NCI-H774 (cell line): ENCODE measurements at places on chromosomes 3 and 15.

- DNase-seq, result peak; percentile 12
These were observed 1.4 kb upstream of the IL17RC start for GRCh38 chr3:9915254-9916141.

GRCh38 chr15:52783929-52784798 is 6.0 kb downstream of the ONECUT1 start:
- DNase-seq, result no peak

- DNase-seq, result no peak
These were observed 422.6 kb downstream of the ROBO1 start for GRCh38 chr3:79344876-79345871.

DNA sequence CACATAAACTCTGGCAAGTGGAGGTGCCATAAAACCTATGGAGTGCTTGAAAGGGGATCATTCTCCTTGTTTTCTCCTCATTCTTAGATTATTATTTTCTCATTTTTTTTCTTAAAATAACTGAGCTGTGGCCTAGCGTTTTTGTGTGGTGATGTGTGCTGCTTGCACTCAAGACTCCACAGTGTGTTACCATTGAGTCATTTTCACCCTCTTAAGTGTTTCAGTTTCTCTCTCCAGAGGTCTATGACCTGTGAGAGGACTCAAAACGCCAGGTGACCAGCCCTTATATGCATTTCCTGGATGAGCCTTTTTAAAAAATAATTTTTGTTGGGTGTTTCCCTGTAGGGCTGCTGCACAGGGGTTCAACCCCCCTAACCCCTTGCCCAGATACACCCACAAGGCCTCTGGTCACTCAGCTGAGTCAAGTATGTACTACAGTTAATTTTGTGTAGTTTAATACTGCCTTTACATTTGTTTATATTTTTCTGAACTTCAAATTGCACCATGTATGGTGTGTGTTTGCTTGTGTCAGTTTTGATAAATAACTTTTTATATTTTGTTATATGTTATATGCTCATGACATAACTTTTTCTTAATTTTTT is 15.4 kb upstream of the BTLA start:
- DNase-seq, result no peak

DNA sequence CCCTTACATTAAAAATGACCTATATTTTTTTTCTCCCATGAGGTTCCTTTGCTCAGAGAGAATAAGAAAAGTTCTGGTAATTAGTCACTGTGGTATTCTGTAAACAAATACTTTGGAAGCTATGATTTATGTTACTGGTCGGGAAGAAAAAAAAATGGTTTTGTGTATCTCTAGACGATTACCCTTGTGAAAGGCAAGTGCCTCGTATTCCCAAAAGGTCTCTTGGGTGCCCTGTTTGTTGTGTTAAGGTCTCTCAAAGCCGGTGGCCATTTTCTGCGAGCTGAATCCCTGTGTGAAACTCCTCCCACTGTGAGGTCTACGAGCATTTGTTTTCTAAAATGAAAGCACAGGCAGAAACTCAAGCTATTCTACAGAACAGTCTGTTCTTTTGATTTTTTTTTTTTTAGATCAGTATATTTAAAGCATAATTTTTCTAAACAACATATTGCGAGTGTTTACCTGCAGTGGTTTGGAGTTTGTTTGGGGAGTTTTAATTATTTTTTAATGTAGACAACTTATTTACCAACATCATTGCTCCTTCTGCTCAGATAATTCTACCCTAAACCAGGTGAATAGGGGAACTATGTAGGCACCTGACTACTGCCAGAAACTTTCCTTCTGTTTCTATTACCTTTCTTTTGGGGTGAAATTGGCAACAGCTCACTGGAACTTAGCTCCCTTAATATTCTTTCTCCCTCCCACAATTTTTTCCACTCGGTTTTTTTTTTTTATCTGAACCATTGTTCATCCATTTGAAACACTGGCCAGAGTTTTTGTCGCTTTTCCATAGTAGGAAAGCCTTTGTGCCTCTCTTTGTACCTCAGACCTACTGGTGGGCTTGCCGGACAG is 44.0 kb downstream of the ZBTB38 start:
- DNase-seq, result peak; percentile 77

GRCh38 chr3:4426782-4427344 is 40.2 kb downstream of the SUMF1 start:
- DNase-seq, result peak; percentile 32

DNA sequence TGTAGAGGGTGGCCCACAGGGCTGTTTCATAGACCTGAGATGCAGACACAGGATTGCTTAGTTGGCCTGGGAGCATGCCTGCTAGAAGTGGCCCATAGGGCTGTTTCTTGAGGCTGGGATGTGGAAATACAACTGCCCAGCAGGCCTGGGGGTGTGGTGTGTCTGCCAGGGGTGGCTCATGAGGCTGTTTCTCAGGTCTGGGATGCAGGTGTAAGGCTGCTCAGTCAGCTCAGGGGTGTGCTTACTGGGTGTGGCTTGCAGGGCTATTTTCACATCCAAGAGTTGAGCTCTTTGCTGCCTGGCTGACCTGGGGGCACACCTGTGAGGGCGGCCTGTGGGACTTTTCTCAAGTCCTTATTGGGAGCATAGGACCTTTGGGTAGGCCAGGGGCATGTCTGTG is 131.3 kb downstream of the DOCK3 start:
- DNase-seq, result no peak

GRCh38 chr15:48905847-48906246 is 27.9 kb downstream of the EID1 start:
- no peak for DNase-seq

DNA sequence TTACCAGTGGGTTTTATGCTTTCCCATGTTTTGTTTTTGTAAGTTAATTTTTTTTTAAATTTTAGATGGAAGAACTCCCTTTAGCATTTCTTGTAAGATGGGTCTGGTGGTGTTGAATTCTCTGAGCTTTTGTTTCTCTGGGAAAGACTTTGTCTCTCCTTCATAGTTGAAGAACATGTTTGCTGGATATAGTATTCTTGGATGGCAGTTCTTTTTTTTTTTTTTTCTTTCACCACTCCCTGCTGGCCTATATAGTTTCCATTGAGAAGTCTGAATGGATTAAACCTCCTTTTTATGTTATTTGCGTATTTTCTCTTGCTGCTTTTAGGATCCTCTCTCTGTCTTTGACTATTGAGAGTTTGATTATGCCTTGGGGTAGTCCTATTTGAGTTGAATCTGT is 18.1 kb downstream of the STXBP5L start:
- no peak for DNase-seq

- DNase-seq, result no peak
These were observed 363.4 kb downstream of the RBMS3 start for GRCh38 chr3:29644261-29644660.

DNA sequence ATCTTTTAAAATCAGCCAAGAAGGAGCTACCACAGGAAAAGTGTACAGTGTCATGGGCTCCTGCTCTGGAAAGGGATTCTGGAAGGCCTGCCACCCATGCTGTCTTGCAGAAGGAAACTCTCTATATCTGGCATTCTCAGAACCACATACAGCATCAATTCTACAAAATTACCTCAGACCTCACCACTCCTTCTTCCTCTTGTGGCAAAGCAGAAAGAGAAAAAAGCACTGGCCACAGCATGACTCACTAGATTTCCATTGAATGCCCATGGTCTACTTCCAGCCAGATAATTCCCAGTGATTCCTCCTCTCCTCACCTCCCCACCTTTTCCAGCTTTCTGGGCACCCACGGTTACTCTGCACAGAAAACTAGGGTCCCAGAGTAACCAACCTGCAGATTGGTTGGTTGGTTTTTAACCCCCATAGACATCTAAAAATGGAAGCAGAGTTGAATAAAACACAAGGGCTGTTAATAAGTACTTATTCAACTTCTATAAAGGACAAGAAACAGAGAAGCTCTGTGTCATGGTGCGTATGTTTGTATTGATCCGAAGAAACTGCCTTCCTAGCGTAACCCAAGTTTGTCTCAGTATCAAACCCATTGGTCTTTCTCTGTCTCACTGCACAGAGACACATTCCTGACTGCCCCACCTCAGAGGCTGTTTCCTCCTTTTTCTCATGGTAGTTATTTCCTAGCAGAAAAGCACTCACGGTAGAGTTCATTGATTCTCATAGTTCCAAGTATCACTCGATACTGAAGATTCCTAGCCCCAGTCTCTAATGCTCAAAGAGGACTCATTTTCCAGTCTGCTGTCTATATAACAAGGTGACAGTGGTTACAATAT is 67.7 kb downstream of the LDHAL6B start:
- DNase-seq, result no peak

- DNase-seq, result peak; percentile 47
These were observed 47.0 kb upstream of the PPIB start for GRCh38 chr15:64209680-64210334.

GRCh38 chr15:64009798-64010261 is 36.5 kb downstream of the DAPK2 start:
- DNase-seq, result no peak

DNA sequence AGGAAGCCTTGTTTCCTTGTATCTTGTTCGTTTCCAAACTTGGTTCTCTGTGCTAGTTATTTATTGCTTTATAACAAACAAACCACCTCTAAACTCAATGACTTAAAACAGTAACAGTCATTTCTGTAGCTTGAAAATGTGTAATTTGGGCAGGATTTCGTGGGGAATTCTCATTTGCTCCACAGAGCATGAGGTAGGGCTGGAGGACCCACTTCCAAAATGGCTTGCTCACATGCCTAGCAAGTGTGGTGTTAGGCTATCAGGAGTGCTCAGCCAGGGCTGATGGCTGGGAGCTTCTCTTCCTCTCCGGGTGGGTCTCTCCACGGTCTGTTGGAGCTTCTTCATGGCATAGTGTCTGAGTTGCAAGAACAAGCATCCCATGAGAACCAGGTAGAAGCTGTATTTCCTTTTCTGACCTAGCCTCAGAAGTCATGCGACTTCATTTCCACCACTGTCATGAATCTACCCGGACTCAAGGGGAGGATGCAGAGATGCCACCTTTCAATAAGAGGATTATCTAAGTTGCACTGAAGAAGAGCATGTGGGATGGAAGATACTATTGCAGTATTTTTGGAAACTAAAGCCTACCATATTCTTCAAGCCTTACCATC is 8.2 kb upstream of the TNIK start:
- DNase-seq, result no peak

DNA sequence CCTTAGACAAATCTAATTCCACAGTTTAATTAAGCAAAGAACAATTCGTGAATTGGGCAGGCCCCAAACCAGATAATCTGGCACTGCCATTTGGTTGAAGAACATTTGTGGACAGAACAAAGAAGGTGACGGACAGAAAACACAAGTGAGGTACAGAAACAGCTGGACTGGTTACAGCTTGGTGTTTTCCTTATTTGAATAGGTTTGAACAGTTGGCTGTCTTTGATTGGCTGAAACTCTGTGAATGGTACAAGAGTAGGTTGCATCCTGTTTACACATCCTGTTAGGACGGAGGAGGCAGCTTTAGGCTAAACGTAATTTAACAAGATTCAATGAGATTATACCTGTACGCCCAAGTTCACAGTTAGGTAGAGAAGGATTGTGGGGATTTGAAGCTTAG is 114.4 kb downstream of the LPP start:
- DNase-seq, result no peak

DNA sequence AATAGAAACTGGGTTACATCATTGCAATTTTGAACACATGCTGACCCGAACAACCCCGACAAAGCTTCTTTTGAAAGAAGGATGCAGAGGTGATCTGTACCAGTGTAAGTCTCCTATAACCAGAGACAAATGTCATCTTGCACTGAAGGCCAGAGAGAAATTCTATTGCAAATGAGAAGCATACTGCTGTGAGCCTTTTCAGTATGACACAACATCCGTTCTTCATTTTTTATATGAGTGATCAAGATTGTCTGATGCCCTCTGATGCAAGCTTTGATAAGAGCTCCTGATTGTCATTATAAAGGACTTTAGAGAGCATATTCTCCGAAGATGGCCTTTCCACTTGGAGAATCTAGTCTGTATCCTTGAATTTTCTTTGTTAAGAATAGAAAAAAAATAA is 36.9 kb downstream of the PCOLCE2 start:
- no peak for DNase-seq

DNA sequence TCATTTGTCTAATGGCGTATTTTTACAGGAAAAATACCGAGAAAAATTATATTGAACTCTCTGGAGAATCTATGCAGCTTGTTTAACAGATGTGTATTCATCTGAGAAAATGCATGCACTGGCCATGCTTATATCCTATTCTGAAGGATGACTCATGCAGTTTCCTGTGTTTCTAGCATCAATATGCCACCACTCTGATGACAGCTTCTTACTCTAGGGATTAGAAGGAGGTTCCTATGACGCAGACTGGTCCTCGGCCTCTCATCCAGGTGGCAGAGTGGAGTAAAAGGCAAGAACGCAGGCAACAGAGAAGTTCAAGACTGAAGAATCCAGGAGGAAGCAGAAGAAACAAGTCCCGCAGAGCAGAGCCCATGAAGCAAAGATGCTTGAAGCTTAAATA is 910.0 kb upstream of the ROBO1 start:
- DNase-seq, result no peak

GRCh38 chr15:62344806-62345539 is 179.9 kb upstream of the C2CD4B start:
- no peak for DNase-seq

DNA sequence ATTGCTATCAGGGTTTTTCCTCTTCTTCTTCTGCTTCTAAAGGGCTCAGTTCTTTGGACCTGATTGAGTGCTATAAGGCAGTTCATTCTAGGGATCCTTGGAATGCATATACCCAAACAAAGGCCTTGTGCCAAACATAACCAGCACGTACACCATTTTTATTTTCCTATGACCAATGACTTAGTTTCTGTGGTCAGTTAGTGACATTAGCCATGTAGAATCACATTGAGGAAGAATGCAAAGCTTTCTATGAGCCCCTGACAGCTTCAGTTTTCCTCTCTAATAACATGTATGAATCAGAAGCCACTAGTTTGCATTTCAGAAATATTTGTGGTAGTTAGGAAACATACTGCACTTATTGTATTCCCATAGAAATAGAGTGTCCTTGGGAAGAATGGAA is 240.0 kb downstream of the THRB start:
- no peak for DNase-seq

- no peak for DNase-seq
These were observed 122.4 kb downstream of the NR1D2 start for GRCh38 chr3:24067483-24067882.

GRCh38 chr3:180855364-180855763 is 57.1 kb upstream of the FXR1 start:
- no peak for DNase-seq

DNA sequence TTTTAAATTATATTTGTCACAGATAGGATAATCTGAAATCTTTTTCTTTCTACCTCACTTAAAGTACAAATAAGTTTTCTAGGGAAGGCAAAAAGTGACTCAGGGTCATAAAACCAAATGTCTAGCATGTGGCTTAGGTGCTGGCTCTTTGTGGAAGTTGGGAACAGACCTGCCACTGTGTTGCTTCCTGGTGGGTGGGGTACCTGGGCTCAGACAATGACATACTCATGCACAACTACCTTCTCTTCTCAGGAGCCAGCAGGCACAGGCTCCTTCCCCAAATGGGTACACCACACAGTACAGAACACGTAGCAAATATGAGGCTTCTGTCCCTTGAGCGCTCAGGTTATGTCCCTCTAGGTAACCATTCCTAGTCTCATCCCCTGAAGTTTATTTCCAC is 40.1 kb upstream of the MUC13 start:
- DNase-seq, result no peak

- no peak for DNase-seq
These were observed 42.7 kb upstream of the CD200R1L start for GRCh38 chr3:112889357-112889756.

- DNase-seq, result peak; percentile 71
These were observed 134.7 kb downstream of the TPRA1 start for GRCh38 chr3:127455541-127456450.
